Transverse colon (tissue), 4 donors: ENCODE measurements at places on chromosomes 7 and 10. TPM values are rescaled to one million over a fixed set of nuclear protein-coding genes. Genes with fewer than 3 reads are reported as not detected.

DNA sequence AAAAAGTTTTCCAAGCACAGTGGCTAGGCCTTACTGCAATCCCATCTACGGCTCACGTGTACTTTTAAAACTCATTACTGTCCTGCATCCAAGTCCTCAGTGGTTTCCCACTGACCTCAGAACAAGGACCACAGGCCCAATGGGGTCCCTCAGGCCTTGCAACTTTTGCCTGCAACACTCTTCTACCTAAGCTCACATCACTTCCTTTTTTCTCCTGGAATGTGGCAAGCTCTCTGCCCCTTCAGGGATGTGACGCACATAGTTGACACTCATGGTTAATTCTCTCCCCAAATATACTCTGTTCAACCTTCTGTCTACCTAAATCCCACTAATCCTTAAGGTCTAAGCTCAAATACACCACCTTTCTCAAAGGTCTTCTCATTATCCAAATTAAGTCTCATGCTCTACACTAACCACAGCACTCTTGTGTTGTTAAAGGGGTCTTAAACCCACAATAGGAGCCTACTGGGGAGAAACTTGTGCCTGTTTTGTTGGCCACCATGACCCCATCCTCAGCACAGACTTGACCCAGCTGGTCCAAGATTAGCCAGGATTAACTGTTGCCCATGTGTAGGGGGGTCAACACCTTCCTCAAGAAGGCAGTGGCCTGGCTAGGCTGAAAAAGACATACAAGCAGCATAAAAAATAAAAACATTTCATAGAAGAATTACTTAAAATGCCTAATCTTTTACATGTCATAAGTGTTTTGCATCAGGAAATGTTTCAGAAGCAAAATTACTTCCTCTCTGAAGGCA lies 15.2 kb downstream of the HNRNPF start:
- no peak for DNase-seq

GRCh38 chr7:115474137-115474536 lies 552.2 kb downstream of the MDFIC start:
- no peak for DNase-seq

DNA sequence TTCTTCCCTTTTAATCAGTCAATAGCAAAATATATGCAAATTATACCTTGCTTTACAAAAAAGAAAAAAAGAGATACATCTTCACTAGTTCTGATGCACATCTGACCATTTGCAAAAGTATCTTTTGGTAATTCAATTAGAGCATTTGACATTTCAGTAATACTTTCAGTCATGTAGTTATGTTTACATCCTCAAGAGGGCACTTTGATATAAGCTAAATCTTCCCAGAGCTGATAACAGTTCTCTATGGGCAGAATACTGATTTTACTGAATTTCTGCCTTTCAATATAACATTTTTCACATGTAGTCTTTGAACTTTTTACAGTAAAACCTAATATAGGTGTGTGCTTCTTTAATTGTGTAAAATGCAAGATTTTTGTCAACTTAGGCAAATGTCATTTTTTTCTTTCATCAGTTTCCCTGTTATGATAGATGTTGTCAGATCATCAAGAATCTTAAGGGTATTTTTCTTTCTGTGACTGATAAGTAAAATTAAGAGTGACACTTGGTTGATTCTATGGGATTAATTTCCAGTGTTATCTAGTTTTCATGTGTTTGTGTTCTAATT lies 703.5 kb upstream of the SEMA3D start:
- no peak for DNase-seq

GRCh38 chr7:90692396-90692795 lies 96.3 kb downstream of the CDK14 start:
- DNase-seq, result no peak

- no peak for DNase-seq
These were observed 47.2 kb downstream of the SORBS1 start for GRCh38 chr10:95513941-95514392.

GRCh38 chr7:15764851-15765382 lies 78.4 kb upstream of the MEOX2 start:
- no peak for DNase-seq

Gene LRRC18
- not detected for total RNA-seq

Gene DPCD
- total RNA-seq, result 8.2 TPM

DNA sequence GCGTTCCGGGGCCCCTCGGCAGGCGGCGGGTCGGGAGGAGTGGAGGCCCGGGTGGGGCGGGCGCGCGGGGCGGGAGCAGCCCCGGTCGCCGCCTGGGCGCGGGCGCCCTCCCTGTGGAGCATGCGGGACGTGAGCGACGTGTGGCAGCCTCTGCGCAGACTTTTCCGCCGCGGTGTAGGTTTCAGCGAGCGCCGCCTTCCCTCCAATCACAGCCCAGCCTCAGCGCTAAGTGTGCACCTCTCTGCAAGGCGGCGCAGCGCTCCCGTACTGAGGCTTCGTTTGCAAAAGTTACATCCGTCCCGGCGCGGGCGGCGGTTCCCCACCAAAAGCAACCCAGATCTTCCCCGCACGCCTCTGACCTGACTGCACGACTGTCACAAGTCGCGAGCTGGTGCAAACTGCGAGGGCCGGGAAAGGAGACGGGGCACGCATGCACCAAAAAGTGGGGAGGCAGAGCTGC lies 1.2 kb upstream of the PFKFB3 start:
- peak; percentile 80 for DNase-seq

GRCh38 chr10:61063901-61064300 lies 119.9 kb upstream of the RHOBTB1 start:
- DNase-seq, result no peak
